Kidney epithelial cell (primary cell): ENCODE measurements at places on chromosomes 16 and 17. TPM values are rescaled to one million over a fixed set of nuclear protein-coding genes. Genes with fewer than 3 reads are reported as not detected.

Gene ZNF423
- total RNA-seq = 3.6 and 5.5 TPM in 2 replicates

Gene CCL5
- not detected in 2 replicates for total RNA-seq

Gene KRT20
- total RNA-seq = not detected in 2 replicates

Gene TMEM88
- total RNA-seq = 3.5 and 4.3 TPM in 2 replicates

Gene CCL4
- 0.27 TPM in 1 of 2 replicates, not detected in the other for total RNA-seq

Gene KCNAB3
- 0.29 and 0.62 TPM in 2 replicates for total RNA-seq

DNA sequence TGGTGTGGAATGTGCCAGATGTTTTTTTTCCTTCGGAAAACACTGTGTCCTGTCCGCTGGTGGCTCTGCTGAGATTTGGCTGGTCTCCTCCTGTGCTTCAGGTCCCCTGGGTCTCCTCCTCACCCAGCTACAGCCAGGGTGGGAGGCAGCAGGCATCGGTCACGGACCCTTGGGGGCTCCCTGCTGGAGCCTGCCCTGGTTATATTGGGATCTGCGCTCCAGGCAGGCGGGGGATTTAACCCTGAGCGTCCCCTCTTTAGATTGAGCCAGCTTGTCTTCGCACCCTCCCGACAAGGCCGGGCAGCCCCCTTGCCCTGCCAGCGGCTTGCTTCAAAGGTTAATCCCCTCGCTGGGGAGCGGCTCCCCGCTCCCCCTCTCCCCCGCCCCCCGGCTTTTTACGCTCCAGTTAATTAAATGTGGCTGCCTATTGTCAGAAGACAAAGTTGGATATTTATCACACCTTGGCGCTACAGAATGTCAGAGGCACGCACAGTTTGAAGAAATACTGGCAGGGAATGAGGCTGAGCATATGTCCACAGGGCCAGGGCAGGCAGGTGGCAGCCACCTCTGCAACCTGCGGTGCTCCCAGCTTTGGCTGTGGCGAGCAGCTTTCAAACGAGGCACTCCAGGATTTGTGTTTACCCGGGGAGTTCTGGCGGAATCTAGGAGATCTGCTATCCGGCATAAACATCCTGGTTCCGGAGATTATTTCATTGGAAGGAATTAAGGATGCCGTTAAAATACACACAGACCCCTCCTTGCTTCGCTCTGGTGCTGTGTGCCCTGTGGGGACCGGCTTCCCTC is 38.2 kb upstream of the GSE1 start:
- DNase-seq = no peak

- DNase-seq = no peak
Observed at GRCh38 chr16:8958344-8959167, 5.2 kb downstream of the USP7 start.

GRCh38 chr16:81004646-81005353 is 1.9 kb downstream of the CMC2 start:
- DNase-seq = no peak

- DNase-seq = no peak
Observed at GRCh38 chr16:77219437-77219836, 20.2 kb downstream of the SYCE1L start.

DNA sequence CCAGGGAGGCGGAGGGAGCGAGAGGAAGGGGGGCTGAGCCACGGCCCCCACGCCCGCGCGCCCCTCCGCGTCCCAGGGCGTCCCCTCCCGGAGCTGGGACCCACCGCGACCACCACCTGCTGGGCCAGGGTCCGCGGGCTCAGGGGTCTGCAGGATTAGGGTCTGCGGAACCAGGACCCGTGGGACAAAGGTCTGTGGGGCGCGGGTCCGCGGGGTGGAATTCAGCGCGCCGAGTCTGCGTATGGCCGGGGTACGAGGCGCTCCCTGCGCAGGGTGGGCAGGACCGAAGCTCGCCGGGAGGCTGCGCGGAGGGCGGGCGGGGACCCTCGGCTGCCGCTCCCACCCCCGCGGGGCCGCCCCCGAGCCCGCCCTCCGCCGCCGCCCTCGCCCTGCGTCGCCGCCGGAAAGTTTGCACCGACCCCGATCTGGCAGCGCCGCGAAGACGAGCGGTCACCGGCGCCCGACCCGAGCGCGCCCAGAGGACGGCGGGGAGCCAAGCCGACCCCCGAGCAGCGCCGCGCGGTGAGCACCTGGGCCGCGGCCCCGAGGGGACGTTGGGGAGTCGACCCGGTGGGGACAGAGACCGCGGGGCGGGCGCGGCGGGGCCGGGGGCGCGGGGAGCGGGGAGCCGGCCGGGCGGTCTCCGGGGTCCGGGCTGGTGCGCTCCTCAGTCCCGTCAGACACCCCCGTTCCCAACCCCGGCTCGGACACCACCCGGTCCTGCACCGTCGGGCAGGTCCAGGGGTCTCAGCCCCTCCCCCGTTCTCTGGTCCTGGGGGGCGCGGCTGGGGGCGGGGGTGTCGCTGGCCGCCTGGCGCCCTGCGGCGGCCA is at the start of gene GCGR:
Gene GCGR, plus strand, starts transcription at position 423 of the 831 bp plus-strand sequence. CDS start 4,869 bp downstream, outside the sequence.
- no peak for DNase-seq
